ENCODE measurements at places on chromosomes 12 and 14.

DNA sequence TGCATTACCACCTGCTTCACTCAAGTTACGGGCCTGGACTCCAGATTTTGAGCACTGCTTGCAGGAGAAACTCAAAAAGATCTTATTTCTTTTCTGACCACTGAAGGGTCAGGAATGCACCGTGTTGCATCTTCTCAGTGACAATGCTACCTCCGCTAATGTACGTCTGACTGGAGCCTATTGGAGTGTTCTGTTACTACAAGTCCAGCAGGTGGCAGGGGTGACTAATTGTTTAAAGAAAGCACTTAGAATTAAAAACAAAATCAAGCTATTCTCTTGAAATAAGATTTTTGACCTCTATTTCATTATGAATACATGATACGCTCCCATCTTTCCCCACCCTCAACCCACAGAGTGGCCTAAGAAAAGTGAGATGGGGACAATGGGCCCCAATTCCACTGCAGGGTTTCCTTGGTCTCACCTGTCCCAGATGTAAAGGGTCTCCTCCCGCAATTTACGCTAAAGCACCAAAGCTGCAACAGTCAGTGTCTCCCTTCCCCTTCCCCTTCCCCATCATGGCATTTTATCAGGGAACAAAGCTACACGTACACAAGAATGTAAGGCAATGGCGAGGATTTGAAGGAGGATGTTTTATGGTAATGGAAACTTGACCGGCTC, 2.2 kb downstream of the TBPL2 start:
- peak; percentile 57 for DNase-seq

GRCh38 chr12:46480316-46480715, 107.7 kb upstream of the SLC38A2 start:
- no peak for DNase-seq

GRCh38 chr14:70283156-70283555, 76.3 kb downstream of the COX16 start:
- DNase-seq = no peak

GRCh38 chr14:101721111-101721510, 40.4 kb upstream of the PPP2R5C start:
- no peak for DNase-seq

DNA sequence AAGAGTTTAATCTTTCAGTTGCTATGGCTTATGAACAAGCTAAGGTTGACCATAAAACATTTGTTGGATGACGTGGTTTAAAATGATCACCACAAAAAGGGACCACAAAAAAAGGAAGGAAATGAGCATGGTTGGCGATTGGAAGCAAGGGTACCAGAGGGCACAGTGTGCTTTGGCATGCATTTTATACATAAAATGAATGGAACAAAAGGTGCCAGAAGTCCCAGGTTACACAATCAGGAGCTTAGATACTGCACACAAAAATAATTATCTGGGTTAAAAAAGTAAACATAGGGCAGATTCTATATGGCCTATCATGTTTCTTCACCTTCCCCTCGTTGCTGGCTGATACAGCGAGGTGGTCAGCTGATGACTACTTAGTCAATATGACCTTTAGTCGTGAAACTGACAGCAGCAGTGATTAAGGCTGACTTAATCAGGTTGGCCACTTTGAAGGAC, 50.7 kb downstream of the ZC3H14 start:
- peak; percentile 16 for DNase-seq

All from fibroblast of skin of right quadriceps (primary cell).